ENCODE measurements at places on chromosomes 12 and 14. TPM values are rescaled to one million over a fixed set of nuclear protein-coding genes. Genes with fewer than 3 reads are reported as not detected.
A peak's percentile ranks its signal among the peaks of the same experiment; 100 is the strongest.

The KLHL33 gene
- 0.54 TPM for total RNA-seq

DNA sequence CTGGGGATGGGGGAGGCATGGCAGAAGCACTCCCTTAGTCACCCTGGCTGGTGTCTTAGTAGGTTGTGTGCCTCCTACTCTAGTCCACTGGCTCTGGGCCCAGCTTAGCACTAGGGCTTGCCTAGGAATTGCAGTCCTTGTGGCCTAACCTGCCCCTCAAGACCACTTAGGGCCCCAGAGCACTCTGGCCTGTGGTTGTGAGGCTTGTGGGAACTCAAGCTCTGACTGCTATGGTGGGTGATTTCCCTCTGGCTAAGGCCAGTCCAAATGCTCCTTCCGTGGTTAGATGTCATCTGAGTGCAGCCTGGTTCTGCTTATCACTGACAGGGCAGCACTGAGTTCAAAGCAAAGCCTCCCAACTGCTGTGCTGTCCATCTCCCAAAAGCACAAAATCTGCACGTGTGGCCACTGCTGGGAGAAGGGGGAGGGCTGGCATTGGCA is 20.2 kb downstream of the FGD4 start:
- no peak for DNase-seq

DNA sequence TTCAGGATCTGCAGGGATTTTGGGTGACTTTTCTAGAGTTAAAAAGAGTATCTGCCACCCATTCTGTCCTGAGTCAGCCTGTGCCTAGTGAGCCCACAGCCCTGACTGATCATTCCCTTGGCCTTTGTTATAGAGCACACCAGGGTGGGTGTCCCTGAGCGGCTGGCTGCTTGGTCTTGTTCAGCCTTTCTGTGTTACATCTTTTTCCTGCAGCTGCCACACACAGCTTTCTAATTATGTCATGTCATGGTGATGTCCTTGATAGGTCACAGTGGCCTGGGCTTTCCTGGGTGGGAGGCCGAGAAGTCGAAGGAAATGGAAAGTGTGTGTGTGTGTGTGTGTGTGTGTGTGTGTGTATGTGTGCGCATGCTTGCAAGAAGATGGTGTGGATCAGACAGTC is 293.2 kb upstream of the CRY1 start:
- peak; percentile 66 for DNase-seq

The DBX2 gene
- total RNA-seq = not detected

DNA sequence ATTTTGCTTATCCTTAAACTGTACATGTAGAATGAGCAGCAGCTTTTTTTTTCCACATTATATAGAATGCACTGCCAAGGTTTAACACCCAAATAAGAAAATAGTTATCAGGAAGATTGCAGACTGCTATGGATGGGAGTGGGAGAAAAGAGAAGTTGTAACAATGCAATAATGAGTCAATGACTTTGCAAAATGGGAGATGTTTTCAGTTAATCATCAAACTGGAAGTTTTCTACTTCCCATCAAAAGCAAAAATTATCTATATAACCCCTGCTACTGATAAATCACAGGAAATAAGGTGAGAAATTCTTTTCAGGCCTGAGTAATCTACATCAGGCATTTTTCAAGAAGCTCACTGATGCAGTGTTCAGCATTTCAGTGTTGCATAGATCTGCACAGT is 309.1 kb downstream of the GXYLT1 start:
- DNase-seq = no peak

- peak; percentile 32 for DNase-seq
Observed at GRCh38 chr14:53093206-53093605, 59.9 kb downstream of the DDHD1 start.

The B4GALNT1 gene
- 0.61 TPM for total RNA-seq

GRCh38 chr14:48690349-48690748 is 895.8 kb downstream of the RPS29 start:
- no peak for DNase-seq

DNA sequence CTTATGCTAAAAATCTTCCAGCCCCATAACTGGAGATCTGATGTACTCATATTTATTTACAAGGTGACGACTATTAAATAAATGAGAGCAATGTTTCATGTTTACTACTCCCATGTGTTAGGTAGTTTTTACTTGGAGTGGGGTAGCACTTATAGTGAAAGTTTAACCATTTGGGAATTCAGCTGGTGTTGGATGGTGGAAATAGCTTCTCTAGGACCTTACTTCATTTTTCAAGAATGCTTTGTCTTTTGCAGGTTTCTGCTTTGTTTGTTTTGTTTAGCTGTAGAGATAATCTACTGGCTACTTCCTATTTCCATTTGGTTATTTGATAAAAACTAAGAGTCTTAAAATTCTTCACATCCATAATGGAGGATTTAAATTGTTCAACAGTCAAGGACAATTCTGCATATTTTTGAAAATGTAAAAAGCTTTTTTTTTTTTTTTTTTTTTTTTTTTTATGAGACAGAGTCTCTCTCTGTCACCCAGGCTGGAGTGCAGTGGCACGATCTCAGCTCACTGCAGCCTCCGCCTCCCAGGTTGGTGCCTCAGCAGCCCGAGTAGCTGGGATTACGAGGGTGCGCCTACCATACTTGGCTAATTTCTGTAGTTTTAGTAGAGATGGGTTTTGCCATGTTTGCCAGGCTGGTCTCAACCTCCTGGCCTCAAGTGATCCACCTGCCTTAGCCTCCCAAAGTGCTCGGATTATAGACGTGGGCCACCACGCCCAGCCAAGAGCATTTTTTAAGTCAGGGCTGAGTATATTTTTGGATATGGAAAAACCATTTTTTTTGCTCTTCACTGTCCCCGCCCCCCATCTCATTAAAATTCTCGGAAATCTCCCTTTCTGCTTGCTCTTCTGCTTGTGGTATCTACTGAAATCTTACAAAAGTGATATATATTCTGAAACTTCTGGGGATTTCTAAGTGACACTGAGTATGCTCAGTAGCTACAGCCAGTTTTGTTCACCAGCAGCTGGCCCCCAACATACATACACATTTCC is 1.4 kb upstream of the ABCD2 start:
- peak; percentile 77 for DNase-seq

The HNRNPA1 gene
- total RNA-seq = 2,338 TPM

The PRICKLE1 gene
- total RNA-seq = not detected

The LMO3 gene
- total RNA-seq = not detected

The CRIP1 gene
- 93.9 TPM for total RNA-seq

The GTF2A1 gene
- 35.9 TPM for total RNA-seq

GRCh38 chr14:35909665-35910064 is 83.5 kb downstream of the BRMS1L start:
- no peak for DNase-seq

GRCh38 chr14:69260190-69260860 is 367 bp downstream of the GALNT16 start:
- DNase-seq = peak; percentile 35

GRCh38 chr12:119914666-119915065 is 37.5 kb upstream of the CIT start:
- DNase-seq = no peak

GRCh38 chr12:89370421-89370831 is 18.1 kb upstream of the DUSP6 start:
- no peak for DNase-seq

The DIO2 gene
- not detected for total RNA-seq

- DNase-seq = no peak
Observed at GRCh38 chr14:78070344-78070743, 99.8 kb upstream of the NRXN3 start.

The DNAJC22 gene
- not detected for total RNA-seq

- no peak for DNase-seq
Observed at GRCh38 chr14:104283197-104284106, 145.1 kb downstream of the KIF26A start.

- no peak for DNase-seq
Observed at GRCh38 chr12:10115311-10115710, 14.7 kb downstream of the CLEC7A start.

The DAD1 gene
- total RNA-seq = 196 TPM

The LRRK2 gene
- not detected for total RNA-seq

The TEX22 gene
- 1.2 TPM for total RNA-seq

- no peak for DNase-seq
Observed at GRCh38 chr12:112759786-112760185, 31.8 kb upstream of the RPH3A start.

DNA sequence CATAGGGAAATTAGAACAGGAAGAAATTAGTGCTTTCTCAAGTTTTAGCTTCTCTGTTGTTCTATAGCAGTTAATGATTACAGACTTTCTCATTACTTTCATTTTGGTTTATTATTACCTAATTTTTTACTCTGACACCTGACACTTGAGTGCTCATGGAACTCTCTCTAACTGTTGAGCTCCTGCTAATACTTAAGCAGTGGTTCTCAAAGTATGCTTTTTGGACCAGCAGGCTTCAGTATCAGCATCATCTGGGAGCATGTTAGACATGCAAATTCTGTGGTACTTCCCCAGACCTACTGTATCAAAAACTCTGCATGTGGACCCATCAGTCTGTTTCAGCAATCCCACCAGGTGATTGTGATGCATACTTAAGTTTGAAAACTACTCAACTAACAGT is 235.3 kb downstream of the CCDC91 start:
- no peak for DNase-seq

- no peak for DNase-seq
Observed at GRCh38 chr14:95398630-95399547, 79.2 kb upstream of the CLMN start.

DNA sequence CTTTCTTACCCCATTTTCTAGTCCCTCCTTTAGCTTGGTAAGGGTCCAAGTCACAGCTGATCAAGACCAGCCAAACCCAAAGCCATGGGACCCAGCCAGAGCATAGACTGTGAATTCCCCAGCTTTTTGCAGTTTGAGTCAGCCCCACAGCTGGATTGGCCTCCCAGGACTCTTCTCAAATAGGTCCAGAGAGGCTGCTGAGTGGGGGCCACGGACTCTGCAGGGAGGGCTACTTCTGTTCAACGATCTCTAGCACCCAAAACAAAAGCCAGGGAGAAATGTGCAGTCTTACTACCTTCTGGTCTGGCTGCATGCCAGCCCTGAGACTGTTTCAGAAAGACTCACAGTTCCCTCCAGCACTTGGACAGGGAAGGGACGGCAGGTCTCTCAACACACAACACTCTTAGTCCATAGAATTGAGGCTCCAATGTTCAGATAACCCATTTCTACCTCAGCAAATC is 1.6 kb downstream of the VDR start:
- peak; percentile 55 for DNase-seq

- DNase-seq = no peak
Observed at GRCh38 chr12:61821381-61821780, 438.8 kb upstream of the USP15 start.

DNA sequence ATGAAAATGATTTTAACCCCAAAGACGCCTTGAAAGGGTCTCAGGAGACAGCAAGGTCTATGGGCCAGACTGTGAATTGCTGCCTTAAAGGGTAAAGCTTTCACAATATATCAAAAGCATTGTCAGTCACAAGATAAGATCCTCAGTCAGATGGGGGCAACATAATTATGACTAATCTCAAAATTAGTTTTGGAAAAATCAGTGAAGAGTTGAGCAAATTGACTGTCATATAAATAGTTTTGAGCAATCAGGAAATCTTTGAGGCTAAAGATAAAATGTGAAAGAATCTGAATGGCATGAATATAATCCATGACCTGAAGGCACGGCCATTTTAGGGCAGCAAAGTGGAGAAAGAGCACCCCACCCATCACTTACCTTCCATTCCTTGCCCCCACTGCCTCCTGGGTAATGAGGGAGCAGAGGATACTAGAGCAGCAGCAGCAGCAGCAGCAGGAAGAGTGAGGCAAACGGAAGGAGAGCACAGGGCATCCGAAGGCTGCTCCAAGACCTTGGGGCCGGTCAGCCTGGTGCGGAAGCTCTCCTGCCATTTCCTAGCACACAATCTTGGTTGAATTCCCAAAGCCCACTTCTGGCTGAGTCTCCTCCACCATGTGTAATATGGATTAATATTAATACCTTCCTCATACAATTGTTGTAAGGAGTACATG is 7.0 kb downstream of the STON2 start:
- no peak for DNase-seq

The ZDHHC22 gene
- not detected for total RNA-seq

- no peak for DNase-seq
Observed at GRCh38 chr14:93912782-93913181, 14.4 kb upstream of the FAM181A start.

DNA sequence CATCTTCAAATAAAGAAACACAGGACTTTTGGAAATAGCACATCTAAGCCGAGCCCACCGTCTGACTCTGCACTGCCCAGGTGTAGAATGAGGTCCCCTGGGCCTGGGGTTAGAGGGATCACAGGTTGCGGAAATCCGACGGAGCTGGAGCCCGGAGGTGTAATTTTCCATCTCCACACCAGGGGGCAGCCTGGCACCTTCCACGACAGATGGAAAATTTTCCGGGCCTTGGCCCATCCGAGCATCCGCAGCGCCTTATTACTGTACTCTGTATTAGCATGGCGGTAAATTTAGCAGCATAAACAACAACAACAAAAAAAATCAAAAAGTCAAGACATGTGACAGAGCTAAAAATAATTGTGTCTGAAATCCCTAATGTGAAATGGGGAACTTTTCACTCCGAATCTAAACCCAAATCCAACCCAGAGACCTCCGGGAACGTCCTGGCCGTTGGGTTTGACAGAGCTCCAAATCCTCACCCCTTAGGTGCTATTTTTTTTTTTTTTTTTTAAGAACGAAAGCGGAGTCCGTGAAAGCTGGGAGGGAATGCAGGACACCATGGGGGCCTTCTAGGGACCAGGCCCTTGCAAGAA is 93.9 kb downstream of the KSR2 start:
- DNase-seq = peak; percentile 74

GRCh38 chr14:38074754-38075153 is 132.9 kb upstream of the SSTR1 start:
- no peak for DNase-seq

The SNW1 gene
- 121 TPM for total RNA-seq

The PRKD1 gene
- not detected for total RNA-seq

The RIPK3 gene
- 5.9 TPM for total RNA-seq

DNA sequence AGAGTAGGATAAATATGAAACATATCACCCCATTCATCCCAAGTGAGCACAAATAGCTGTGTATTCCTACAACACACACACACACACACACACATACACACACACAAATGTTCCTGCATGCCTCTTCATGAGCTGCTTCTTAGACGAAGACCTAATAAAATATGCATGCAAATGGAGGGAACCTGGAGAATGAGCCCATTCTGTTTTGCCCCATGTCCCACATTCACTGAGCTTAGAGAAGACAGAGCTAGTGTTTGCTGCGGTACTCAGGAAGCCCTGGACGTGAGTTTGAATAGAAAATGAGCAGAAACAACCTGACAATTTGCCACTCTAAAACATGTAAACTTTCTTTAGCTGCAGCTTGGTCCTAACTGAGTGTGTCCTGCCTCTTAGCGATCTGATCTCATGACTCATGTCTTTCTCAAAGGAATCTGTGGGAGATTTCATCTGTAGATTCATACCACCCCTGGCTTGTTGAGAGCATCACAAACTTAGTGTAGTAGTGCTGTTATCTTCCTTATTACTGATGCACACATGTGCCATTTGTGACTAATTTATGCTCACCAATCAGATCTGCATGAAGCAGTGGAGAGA is 86.8 kb downstream of the ITPR2 start:
- DNase-seq = no peak

DNA sequence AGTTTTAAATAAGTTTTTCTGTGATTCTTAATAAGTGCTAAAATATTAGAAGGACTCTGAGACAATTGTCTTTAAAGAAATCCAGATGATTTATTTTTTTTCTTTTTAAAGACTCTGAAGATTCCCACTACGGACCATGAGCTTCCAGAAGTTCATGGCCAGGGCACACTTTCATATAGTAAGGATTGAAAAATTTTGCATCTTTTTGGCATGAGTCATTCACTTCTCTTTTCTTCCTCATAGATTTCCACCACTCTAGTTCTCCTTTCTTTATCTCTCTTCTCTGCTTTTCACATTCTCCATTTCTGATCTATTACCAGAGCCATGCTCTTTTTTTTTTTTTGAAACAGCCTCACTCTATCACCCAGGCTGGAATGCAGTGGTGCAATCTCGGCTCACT is 385.8 kb downstream of the FLRT2 start:
- no peak for DNase-seq

The RTL1 gene
- not detected for total RNA-seq

Data from activated CD8-positive, alpha-beta T cell treated with anti-CD3 and anti-CD28 coated beads for 36 hours (primary cell).